ENCODE measurements at places on chromosomes 3 and 15.

DNA sequence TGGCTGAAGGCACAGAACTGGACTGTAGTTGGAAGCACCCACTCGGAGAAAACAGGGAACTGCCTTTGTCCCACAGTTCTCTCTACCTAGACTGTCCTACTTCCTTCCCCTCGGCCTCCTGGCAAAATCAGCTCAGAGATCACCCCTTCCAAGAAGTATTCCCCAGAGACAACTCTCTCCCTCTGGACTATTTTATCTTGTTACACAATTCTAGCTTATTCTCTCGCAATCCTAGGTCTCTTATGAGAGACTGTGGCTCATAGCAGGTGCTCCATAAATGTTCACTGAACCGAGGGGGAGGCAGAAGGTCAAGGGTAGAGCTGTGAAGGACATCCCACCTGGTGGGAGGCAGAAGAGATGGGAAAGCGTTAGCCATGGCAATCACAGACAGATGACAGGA is 10.6 kb downstream of the HEG1 start:
- H3K36me3 ChIP-seq = no peaks in the 10 kb centered on the region
- H3K27ac ChIP-seq = no peak overlapping the region
- no peak for DNase-seq
- H3K4me1 ChIP-seq = no peaks in the 10 kb centered on the region

- DNase-seq = no peak
- H3K36me3 ChIP-seq = no peaks in the 10 kb centered on the region
- peaks cover 3% of the 10 kb centered on the region for H3K27me3 ChIP-seq
- H3K27ac ChIP-seq = no peak overlapping the region
Observed at GRCh38 chr3:19866751-19867347, 67.2 kb downstream of the EFHB start.

GRCh38 chr3:175512700-175513099 is 653.6 kb downstream of the NAALADL2 start:
- H3K27ac ChIP-seq = no peak overlapping the region
- no peaks in the 10 kb centered on the region for H3K27me3 ChIP-seq
- no peak for DNase-seq
- no peaks in the 10 kb centered on the region for H3K36me3 ChIP-seq
- no peaks in the 10 kb centered on the region for H3K4me1 ChIP-seq

DNA sequence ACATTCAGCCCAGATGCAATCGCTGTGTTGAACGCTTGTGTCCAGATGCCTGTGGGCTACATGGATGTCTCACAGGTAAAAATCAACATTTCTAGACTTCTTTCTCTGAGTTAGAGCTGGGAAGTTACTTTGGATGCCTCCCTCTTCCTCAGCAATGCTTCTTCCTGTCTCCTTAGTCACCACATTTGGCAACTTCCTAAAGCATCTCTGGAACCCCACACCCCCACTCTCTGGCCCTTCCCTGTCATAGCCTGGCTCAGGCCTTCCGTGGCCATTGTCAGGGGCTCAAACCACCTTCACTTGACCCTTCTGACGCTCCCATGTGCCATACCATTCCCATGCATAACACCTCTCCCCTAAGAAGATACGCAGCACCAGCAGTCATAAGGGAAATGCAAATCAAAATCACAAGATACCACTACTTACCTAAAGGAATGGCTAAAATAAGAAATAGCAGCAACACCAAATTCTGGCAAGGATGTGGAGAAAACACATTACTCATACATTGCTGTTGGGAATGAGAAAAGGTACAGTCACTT is 21.6 kb upstream of the RGMA start:
- no peak for DNase-seq
- H3K4me1 ChIP-seq = no peaks in the 10 kb centered on the region
- H3K27ac ChIP-seq = no peak overlapping the region
- no peak overlapping the region for H3K4me3 ChIP-seq
- H3K36me3 ChIP-seq = no peaks in the 10 kb centered on the region

- H3K4me1 ChIP-seq = peaks cover 30% of the 10 kb centered on the region
- no peak overlapping the region for H3K4me3 ChIP-seq
- no peak overlapping the region for H3K27ac ChIP-seq
- H3K36me3 ChIP-seq = peaks cover 59% of the 10 kb centered on the region
- no peak for DNase-seq
Observed at GRCh38 chr3:17182166-17182565, 297.4 kb downstream of the PLCL2 start.

GRCh38 chr15:56495053-56495452 is 30.1 kb upstream of the MNS1 start:
- H3K4me1 ChIP-seq = peaks cover 4% of the 10 kb centered on the region
- H3K27me3 ChIP-seq = no peaks in the 10 kb centered on the region
- no peaks in the 10 kb centered on the region for H3K36me3 ChIP-seq
- no peak overlapping the region for H3K4me3 ChIP-seq
- DNase-seq = no peak

DNA sequence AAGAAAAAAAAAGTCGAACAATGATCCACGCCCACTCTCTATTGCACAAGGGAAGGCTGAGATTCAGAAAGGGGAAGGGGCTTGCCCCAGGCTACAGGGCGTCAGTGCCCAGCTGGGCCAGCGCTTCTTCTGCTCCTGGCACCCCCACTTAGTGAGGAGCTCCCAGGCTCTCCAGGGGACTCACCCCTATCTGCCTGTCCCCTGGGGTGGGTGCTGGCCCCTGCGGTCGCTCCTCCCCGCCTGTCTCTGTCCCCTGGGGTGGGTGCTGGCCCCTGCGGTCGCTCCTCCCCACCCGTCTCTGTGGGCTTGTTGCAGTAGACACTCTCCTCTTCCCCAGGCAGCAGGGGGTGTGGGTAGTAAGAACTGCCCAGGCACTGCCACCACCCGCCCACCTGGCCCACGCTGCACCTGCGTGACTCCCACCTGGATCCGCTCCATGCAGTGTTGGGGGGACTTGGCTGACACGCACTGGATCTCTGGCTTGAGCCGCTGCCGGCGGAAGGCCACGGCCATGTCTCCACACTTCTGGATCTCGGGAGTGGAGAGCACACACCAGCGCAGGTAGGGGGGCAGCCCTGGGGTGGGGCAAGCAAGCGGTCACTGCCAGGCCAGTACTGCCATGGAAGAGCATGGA is 14.6 kb downstream of the MELTF start:
- no peaks in the 10 kb centered on the region for H3K36me3 ChIP-seq
- no peaks in the 10 kb centered on the region for H3K4me1 ChIP-seq
- H3K4me3 ChIP-seq = no peak overlapping the region
- no peaks in the 10 kb centered on the region for H3K27me3 ChIP-seq
- H3K27ac ChIP-seq = no peak overlapping the region
- DNase-seq = no peak

DNA sequence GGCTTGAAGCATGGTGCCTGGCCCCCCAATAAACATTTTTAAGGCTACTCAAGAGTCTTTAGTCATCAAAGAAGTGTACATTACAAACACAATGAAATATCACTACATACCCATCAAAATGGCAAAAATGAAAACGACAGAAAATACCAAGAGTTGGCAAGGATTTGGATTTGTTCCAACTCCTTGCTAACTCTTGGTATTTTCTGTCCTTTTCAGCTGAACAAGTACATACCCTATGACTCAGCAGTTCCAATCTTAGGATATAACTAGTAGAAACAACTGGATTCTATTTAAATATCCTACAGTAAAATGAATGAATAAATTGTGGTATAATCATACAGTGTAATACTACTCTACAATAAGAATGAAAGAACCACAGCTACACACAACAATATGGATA is 25.1 kb upstream of the GABPB1 start:
- H3K4me1 ChIP-seq = peaks cover 17% of the 10 kb centered on the region
- H3K4me3 ChIP-seq = no peak overlapping the region
- no peak for DNase-seq
- no peaks in the 10 kb centered on the region for H3K27me3 ChIP-seq

- no peak overlapping the region for H3K4me3 ChIP-seq
- no peaks in the 10 kb centered on the region for H3K4me1 ChIP-seq
- H3K27me3 ChIP-seq = peaks cover 22% of the 10 kb centered on the region
- DNase-seq = no peak
Observed at GRCh38 chr15:58260205-58260724, 122.1 kb downstream of the AQP9 start.

DNA sequence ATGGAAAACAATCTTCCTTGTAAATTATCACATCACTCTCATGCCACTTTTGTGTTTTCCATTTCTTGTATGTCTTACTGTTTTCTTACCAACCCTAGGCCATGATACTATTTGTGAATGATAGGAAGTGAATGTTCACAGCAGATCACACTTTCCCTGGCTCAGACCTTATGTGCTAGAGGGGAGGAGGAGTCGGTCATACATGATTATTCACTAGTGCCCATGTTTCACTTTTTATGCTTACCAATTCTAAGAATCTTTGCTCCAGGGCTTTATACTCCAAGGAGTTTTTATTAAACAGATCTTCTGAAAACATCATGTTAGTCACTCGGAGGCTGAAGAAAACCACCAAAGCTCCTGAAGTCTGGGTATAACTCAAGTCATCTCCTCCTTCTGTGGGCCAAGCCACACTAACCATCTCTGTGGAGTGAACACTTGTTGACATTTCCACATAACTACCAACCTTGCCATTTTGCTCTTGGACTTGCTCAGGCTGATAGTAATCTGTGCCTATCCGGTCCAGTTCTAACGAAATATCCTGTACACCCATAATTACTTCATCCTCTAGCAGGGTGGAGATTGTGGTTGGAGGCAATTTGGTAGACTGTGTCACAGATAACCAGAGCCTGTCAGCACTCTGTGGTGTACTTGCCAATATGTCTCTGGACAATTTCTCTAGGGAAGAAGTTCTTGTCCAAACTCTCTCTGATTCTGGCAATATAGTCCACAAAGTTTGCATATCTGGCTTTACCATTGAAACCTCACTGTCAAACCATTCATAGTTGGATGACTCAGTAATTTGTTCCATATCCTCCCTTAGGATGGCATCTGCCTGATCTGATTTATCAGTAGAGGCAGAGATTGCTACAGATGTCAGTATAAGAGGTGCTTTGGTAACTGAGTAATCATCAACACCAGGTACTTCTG is 76.8 kb downstream of the IMPG2 start:
- H3K27ac ChIP-seq = no peak overlapping the region
- H3K36me3 ChIP-seq = no peaks in the 10 kb centered on the region
- no peak for DNase-seq
- H3K4me1 ChIP-seq = no peaks in the 10 kb centered on the region
- H3K4me3 ChIP-seq = no peak overlapping the region
- H3K27me3 ChIP-seq = no peaks in the 10 kb centered on the region

GRCh38 chr15:97520689-97521088 is 439.8 kb upstream of the ARRDC4 start:
- no peak overlapping the region for H3K27ac ChIP-seq
- no peaks in the 10 kb centered on the region for H3K36me3 ChIP-seq
- no peaks in the 10 kb centered on the region for H3K27me3 ChIP-seq
- no peaks in the 10 kb centered on the region for H3K4me1 ChIP-seq
- no peak for DNase-seq

GRCh38 chr3:56003129-56003528 is 465.1 kb downstream of the ERC2 start:
- DNase-seq = no peak
- no peaks in the 10 kb centered on the region for H3K4me1 ChIP-seq
- no peak overlapping the region for H3K4me3 ChIP-seq
- H3K27me3 ChIP-seq = no peaks in the 10 kb centered on the region

DNA sequence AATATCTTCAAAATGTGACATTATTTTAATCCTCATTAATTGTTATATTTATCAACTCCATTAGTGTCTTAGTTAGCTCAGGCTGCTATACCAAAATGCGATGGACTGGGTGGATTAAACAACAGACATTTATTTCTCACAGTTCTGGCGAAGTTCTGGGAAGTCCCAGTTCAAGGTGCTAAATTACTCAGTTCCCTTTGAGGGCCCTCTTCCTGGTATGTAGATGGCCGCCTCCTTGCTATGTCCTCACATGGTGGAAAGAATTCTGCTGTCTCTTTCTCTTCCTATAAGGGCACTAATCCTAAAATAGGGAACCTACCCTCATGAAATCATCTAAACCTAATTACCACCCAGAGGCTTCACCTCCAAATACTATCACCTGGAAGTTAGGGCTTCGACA is 38.8 kb upstream of the DUT start:
- H3K27ac ChIP-seq = no peak overlapping the region
- no peaks in the 10 kb centered on the region for H3K4me1 ChIP-seq
- DNase-seq = no peak
- no peak overlapping the region for H3K4me3 ChIP-seq

DNA sequence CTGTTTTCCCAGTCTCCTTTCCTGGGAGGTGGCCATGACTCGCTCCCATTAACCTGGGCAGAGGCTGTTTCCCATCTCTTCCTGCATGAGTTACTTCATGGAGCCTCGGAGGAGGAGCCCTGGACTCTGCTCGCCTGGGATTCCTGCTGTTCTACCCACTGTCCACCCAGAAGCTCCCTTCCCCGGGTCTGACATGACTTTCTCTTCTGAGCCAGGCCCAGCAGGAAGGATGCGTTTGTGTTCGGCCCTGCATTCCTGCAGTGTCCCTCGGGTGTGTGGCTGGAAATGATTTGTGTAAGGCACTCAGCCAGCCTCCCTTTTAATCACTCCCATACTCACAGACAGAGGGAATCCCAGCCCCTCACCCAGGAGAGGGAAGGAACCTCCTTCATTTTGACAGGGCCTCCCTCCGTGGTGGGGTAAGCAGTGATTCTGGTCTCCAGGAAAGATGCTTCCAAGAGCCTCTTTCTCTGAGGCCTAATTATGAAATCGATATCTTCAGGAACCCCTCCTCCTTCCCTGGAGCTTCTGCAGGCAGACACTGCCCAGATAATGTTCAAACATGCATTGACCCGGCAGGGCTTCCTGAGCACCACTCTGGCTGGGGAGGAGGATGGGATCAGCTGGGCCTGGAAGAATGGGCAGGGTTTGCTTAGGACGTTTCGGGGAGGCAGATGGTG is 41.6 kb upstream of the DLG1 start:
- H3K27me3 ChIP-seq = no peaks in the 10 kb centered on the region
- DNase-seq = no peak
- no peak overlapping the region for H3K27ac ChIP-seq
- no peak overlapping the region for H3K4me3 ChIP-seq
- no peaks in the 10 kb centered on the region for H3K4me1 ChIP-seq

- no peak overlapping the region for H3K27ac ChIP-seq
- H3K36me3 ChIP-seq = no peaks in the 10 kb centered on the region
- H3K4me3 ChIP-seq = no peak overlapping the region
- no peak for DNase-seq
- H3K4me1 ChIP-seq = no peaks in the 10 kb centered on the region
- H3K27me3 ChIP-seq = no peaks in the 10 kb centered on the region
Observed at GRCh38 chr3:181974198-181974597, 262.5 kb downstream of the SOX2 start.
